ENCODE measurements at places on chromosomes 12 and 14.

GRCh38 chr14:91897106-91897701, 29.9 kb upstream of the TC2N start:
- peak; percentile 42 for DNase-seq

- no peak for DNase-seq
Observed at GRCh38 chr14:28596391-28596790, 170.2 kb upstream of the FOXG1 start.

GRCh38 chr12:98803468-98804209, 158.5 kb downstream of the APAF1 start:
- DNase-seq: no peak

DNA sequence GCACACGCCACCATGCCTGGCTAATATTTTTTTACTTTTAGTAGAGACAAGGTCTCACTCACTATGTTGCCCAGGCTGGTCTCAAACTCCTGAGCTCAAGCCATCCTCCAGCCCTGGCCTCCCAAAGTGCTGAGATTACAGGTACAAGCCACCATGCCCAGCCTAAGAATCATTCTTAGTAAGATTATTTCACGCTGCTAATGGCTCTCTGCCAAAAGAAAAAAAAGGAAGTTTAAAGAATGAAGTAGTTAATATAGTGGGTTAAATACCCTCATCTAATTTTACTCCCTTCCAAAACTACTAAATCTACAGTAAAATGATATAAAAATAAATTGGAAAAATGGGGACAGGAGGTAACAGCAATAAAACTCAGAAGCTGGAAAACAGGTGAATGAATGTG, 2.6 kb downstream of the ETFRF1 start:
- DNase-seq: no peak

- DNase-seq: no peak
Observed at GRCh38 chr12:24902511-24903328, 46.2 kb downstream of the BCAT1 start.

GRCh38 chr12:3215410-3215975, 138.3 kb downstream of the TSPAN9 start:
- no peak for DNase-seq

- DNase-seq: no peak
Observed at GRCh38 chr12:54364413-54364812, at the start of gene GPR84. GPR84 (minus strand) TSS chr12:54364486; CDS start chr12:54363851, 635 bp downstream.

- DNase-seq: no peak
Observed at GRCh38 chr14:68736471-68736871, 56.4 kb downstream of the ZFP36L1 start.

DNA sequence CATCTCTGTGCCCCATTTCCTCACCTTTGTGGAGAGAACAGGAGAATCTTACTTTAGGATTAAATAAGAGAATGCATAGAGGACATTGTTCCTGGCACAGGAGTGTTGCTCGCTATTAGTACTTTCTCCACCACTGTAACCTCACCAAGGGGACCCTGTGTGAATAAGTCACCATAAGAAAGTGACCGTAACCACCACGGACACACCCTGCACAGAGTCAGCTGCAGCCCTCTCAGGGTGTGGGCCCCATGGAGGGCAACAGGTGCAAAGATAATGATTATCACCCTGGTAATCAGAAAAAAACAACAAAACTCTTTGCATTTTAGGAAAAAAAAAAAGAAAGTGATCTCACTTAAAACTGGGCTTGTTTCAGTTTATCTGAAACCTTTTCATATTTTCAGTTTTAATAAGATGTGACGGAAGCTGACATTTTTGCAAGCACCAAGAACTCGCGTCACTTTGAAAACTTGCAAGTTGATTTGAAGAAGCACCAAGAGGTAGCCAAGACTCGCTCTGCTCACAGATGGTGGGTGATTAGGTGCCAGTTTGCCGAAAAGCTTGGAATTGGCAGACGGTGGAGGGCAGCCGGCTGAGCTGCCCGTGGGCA, 87.0 kb upstream of the VRK1 start:
- no peak for DNase-seq

- DNase-seq: no peak
Observed at GRCh38 chr14:66032800-66033199, 453.4 kb upstream of the CCDC196 start.

GRCh38 chr12:40820794-40821484, 128.7 kb downstream of the CNTN1 start:
- DNase-seq: no peak

GRCh38 chr14:88463318-88463717, 77.9 kb downstream of the SPATA7 start:
- DNase-seq: no peak

DNA sequence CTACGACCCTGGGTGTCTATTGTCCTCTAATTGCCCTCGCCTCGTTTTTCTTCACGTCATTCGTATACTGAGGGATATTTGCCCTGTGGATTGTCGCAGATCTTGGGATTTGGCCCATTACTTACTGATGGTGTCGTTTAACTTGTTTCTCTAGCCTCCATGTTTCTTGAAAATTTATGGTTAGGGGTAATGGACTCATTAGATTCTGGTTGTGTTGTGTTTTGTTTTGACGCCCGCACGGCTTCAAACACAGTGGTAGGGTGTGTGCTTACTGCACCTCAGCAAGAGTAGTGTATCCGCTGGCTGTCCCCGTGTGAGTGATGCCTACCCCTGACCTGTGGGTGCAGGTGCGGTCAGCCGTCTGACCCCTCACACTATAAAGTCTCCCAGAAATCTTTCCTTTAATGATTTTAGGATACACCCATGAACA, 874 bp upstream of the RNU6-8 start:
- no peak for DNase-seq

GRCh38 chr12:49959685-49960473, 1.8 kb upstream of the AQP5 start:
- no peak for DNase-seq

DNA sequence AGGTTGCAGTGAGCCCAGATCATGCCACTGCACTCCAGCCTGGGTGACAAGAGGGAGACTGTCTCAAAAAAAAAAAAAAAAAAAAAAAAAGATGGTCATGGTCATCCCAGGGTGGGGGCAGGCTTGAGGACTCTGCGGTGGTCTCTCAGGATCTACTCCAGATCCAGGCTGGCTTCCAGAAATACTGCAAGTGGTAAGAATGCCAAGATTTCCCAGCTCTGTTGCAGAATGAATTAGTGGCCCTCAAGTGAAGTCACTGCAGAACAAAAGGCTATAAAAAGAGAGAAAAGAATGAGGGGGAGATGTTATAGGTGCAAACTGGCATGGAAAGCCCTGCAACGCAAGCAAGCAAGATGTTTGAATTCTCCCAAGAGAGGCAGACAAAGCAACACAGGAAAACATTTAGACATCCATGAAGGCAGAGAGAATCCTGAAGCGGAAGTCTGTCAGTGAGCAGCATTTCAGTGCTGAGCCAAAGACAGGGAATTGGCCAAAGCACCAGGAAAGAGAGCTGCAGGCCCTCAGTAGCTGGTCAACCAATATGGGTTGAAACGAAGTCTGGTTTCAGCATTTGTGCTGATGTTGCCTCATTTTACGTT, 31.9 kb upstream of the ETFBKMT start:
- no peak for DNase-seq

GRCh38 chr14:102316743-102317563, 2.6 kb upstream of the ZNF839 start:
- peak; percentile 59 for DNase-seq

DNA sequence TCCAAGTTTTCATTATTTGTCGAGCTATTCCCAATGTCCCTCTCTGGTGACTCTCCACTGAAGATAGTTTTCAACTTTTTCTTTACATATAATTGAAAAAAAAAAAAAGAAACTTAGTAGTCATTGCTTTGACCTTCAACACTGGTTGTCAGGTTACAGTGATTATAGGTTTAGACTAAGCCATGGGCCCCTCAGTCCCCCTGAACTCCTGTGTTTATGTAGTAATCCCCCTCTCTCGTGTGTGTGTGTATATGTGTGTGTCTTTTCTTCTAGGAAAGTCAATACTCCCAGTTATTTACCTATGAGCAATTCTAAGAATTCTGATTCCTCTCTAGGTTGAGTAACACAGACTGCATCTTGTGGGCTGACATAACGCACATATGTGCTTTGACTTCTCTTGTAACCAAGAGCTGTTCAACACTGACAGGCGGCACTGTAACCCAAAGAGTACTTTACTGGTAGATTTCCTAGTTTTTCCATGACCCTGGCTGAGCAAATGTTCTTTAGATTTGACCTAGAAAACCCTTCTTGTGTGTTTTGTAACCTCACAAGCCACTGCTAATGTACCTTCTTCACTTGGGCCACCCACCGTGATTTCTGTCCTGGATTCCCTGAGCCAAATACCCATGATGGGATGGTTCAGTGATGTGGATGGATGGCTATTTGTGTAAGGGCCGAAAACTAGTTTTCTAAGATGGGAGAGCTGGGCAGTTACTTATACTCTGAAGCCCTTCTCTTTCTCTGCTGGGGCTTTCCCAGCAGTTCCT, 15.0 kb upstream of the MANSC4 start:
- no peak for DNase-seq

DNA sequence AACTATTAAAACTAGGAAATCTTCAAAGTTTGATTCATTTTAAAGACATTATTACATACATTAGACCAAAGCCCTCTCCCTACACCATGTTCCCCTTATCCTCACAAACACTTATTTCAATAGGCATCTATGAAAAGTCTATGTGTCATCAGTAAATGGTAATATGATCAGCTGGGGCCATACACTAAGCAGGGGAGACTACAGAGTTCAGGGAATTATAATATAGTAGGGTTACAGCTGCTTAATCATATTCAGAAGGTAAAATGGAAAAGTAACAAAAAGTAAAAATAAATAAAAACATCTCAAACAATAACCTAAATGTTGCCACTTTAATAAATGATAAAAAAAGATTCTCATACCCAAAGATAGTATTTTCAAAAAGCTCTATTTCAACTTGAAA, 29.1 kb downstream of the PAWR start:
- DNase-seq: no peak

DNA sequence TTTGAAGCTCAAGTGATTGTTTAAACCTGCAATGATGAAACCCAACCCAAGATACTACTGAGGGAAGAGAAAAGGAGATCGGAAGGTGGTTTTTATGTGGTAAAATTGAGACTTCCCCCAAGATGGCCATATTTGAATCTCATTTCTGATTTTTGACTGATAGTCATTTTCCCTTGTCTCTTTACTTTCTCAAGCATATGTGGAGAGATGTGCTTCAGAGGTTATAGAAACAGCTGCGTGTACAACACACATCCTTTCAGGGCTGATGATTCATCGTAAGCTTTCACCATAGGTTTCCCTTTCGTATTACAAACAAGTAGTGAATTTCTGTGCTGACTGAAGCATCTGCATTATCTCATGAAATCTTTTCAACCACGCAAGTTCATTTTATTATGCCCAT, 276.2 kb downstream of the EMP1 start:
- no peak for DNase-seq

GRCh38 chr14:61003571-61003970, 22.5 kb downstream of the SLC38A6 start:
- no peak for DNase-seq

- no peak for DNase-seq
Observed at GRCh38 chr14:67393689-67394088, 18.3 kb downstream of the PLEK2 start.

- DNase-seq: no peak
Observed at GRCh38 chr14:74582910-74583581, 29.0 kb downstream of the LTBP2 start.

DNA sequence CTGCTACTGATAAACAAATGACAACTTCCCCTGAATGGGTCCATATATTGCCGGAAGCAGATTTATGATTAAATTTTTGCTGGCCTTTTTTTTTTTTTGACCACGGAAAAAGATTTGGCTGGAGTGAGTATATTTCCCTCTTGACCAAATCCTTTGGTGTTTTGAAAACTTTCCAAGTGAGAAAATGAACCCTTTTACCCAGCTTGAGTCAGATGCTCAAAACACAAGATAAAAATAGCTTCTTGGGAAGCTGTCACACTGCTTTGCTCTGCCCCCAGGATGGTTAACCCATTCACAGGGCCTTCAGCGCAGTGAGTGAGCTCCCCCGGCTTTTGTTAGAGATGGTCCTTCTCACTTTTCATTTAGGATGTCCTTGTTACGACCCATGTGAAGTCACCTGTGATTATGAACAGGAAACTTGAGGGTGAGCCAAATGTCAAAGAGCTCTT, 224.3 kb downstream of the PELI2 start:
- peak; percentile 22 for DNase-seq

- DNase-seq: no peak
Observed at GRCh38 chr14:72688990-72689671, 204.8 kb downstream of the DPF3 start.

- peak; percentile 60 for DNase-seq
Observed at GRCh38 chr12:3158851-3159465, 81.8 kb downstream of the TSPAN9 start.

- DNase-seq: peak; percentile 68
Observed at GRCh38 chr14:89303456-89304435, 113.3 kb downstream of the FOXN3 start.

DNA sequence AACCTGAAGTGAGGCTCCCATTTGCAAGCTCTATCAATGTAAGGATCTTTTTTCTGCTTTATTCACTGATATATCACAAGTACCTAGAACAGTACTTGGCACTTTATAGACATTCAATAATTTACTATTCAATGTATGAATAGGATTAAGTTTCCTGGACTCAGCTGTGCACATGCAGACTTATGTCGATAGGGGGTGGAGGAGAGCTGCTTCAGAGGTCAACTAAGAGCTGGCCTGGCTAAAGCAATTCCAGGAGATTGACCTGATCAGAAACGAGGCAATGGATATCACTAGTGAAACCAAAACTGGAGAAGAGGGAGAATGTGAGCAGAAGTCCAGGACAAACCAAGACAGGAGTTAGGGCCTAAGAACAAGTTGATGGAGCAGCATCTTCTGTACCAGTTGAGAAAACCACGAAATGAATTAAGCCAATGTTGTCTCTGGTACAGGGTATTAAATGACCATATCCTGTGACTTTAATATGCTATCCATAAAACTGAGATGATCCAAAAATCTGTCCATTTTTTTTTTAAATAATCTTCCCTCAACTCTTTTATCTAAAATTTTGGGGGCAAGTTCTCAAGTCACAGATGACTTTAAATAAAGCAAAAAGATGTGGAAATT, 169.2 kb downstream of the PIK3C2G start:
- no peak for DNase-seq

- peak; percentile 20 for DNase-seq
Observed at GRCh38 chr14:30710876-30711275, 88.8 kb downstream of the SCFD1 start.

DNA sequence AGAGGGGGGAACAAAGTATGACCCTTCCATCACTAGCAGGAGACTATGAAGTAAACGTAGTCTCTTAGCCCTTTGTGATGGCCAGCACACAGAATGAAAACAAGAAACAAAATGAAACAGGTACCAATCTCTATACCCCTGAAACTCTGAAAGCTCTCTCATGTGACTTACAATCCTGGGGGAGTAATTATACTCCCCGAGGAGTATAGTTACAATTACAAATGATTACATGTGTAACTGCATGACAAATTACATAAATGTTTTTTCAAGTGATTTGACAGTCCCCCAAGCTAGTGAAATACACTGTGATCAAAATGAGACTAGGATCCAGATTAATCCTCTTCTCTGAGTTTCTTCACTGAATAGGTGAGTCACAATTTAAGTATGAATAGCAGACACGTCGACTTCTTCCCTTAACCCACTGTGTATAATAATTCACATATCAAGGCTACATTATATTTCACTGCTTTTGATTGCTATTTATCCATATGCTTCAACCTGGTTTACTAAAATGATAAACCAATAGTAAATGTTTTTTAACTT, 74.0 kb downstream of the SPTSSA start:
- DNase-seq: no peak

GRCh38 chr12:128483526-128484255, 216.7 kb downstream of the TMEM132C start:
- no peak for DNase-seq

- no peak for DNase-seq
Observed at GRCh38 chr14:94650806-94651805, 38.9 kb downstream of the SERPINA3 start.

GRCh38 chr12:13816394-13816793, 165.0 kb downstream of the GRIN2B start:
- no peak for DNase-seq
